ENCODE measurements at places on chromosomes 1 and 21. TPM values are rescaled to one million over a fixed set of nuclear protein-coding genes. Genes with fewer than 3 reads are reported as not detected.

Gene SEMA4A
- 20.2 TPM for total RNA-seq

DNA sequence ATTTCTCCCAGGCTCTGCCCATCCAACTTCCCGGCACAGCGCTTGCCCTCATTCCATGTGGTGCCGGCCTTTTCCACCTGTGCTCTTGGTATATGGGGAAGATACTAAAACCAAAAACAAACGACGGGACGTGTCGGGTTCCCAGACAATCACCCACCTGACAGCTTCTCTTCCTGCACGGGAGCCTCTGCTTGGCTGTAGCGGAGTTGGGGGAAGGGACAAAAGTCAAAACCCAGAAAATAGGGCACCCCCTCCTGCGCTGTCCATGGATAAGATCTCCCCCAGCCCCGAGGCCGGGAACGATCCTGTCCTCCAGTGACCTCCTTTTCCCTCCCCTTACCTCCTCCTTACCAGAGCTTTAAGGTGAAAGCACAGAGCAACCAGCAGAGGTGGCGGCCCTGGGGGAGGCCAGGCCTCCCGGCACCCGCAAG is 640 bp downstream of the JTB start:
- H3K27ac ChIP-seq: peak overlapping the region; percentile 85
- peak; percentile 35 for DNase-seq
- no peaks in the 10 kb centered on the region for H3K4me1 ChIP-seq
- H3K36me3 ChIP-seq: peaks cover 25% of the 10 kb centered on the region
- no peaks in the 10 kb centered on the region for H3K27me3 ChIP-seq
- H3K4me3 ChIP-seq: peak overlapping the region; percentile 99

Gene COL11A1
- total RNA-seq: 19.2 TPM

- no peak for DNase-seq
- H3K4me3 ChIP-seq: no peak overlapping the region
- H3K27me3 ChIP-seq: no peaks in the 10 kb centered on the region
- H3K36me3 ChIP-seq: no peaks in the 10 kb centered on the region
These were observed 195.2 kb upstream of the RAB4A start for GRCh38 chr1:229075716-229076115.

Gene CHRNB2
- total RNA-seq: 5.3 TPM

GRCh38 chr1:180534214-180534613 is 24.6 kb upstream of the OVAAL start:
- no peak overlapping the region for H3K27ac ChIP-seq
- no peaks in the 10 kb centered on the region for H3K36me3 ChIP-seq
- H3K27me3 ChIP-seq: no peaks in the 10 kb centered on the region
- H3K4me1 ChIP-seq: 0 out of 2 replicates have a peak, but pooled peaks cover 5% of the 10 kb centered on the region
- no peak overlapping the region for H3K4me3 ChIP-seq
